Panc1 (cell line): ENCODE measurements at places on chromosomes 4 and X.

- no peak for DNase-seq
Measured at GRCh38 chr4:156596026-156596425, 375.6 kb downstream of the PDGFC start.

GRCh38 chr4:1604706-1605205 lies 79.4 kb downstream of the FAM53A start:
- no peak for DNase-seq

DNA sequence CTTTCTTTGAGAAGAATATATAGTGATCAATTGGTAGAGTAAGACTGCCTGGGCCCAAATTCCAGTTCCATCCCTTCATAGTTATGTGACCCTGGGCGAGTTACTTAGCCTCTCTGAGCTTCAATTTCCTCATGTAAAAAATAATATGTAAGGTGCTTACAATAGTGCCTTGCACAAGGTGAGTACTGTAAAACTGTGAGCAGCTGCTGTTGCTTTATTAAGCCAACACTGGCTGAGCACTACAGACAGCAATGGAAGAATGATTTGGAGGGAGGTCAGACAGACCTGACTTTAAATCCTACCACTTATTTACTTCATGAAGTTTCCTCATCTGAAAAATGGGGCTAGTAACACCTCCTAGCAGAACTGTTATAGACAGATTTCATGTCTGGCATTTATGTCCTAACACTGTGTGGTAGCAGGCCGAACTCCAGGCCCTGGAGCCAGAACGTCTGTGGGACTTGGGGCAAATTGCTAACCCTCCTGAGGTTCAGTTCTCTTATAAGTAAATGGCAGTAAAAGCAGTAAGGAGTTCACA lies 53.8 kb downstream of the RNF150 start:
- no peak for DNase-seq

GRCh38 chr4:26822546-26822945 lies 38.1 kb upstream of the STIM2 start:
- DNase-seq, result no peak

- no peak for DNase-seq
Measured at GRCh38 chrX:3006495-3006894, at the start of gene ARSH. ARSH (plus strand) TSS chrX:3006546; CDS start chrX:3006613, 67 bp downstream.

- no peak for DNase-seq
Measured at GRCh38 chr4:179097741-179098140, 1655.5 kb upstream of the AGA start.

DNA sequence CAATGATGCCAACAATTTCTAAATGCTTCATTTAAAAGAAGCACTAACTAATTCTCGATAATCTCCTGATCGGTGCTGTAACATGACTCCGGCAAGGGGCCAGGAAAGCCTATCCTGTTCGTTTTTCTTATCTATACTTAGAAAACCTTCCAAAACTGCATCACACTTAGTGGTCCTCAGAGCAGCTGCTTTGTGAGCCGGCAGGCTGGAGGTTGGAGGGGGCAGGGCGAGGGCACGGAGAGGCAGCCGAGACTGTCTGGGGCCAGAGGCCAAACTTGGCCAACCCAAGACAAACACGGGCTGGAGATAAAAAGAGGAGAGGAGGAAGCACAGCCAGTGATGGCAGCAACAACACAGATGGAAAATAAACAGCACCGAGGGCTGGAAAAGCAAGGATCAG lies 455.7 kb downstream of the BCOR start:
- DNase-seq, result no peak

GRCh38 chr4:143390764-143391163 lies 54.1 kb downstream of the GAB1 start:
- DNase-seq, result no peak

GRCh38 chr4:13703096-13703495 lies 75.6 kb upstream of the BOD1L1 start:
- DNase-seq, result no peak

DNA sequence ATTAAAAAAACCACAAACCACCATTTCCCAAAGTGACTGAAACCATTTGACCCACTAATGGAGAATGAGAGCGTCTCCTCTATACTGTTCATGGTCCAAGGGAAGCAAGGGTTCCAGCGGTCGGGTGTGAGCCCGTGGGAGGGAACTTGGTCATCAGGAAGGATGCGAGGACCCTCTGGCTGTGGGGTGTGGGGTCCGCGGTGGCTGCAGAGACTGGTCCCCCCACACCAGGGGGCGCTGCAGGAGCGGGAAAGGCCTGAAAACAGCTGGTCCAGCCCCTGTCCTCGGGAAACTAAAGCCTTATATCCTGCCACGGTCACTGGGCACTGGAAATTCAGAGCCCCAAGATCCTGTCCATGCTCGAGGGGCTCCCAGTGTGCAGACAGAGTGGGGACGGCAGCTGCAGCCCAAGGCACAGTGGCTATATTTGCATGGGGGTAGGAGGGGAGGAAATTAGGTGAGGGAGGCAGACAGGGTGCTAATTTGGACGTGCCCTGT lies 4.3 kb downstream of the BLOC1S4 start:
- DNase-seq, result no peak

GRCh38 chr4:52837716-52838558 lies 24.2 kb upstream of the RASL11B start:
- no peak for DNase-seq

DNA sequence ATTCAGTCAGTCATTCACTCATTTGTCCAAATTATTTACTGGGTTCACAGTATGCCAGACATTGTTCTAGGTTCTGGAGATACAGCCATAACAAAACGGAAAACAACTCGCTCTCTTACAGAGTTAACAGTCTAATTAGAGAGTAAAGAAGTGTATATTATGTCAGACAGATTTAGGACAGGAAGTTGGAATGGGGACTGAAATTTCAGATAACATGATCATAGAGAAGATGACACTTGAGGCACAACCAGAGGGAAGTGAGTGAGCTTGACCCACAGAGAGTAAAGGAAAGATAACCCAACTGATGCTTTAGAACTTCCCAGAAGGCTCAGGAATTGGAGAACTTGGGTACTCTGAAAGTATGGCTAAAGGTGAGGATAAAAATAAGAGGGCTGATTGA lies 139.4 kb downstream of the ZAR1 start:
- DNase-seq, result no peak

DNA sequence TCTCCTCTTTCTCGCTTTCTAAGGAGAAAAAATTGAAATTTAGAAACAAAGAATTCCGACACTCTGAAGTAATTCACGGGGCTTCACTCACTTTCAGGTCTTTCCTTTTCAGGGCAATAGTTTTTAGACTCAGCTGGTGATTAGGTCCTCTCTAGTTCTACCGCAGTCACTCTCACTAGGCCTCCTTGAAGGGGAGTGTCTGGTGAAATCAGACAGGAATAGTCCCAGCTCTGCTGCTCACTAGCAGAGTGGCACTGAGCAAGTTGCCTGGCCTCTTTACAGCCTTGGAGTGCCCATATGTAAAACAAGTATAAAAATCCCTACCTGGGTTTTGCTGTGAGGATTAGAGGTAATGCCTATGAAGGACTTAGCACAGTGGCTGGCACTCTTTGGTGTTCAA lies 64.1 kb downstream of the NEUROG2 start:
- DNase-seq, result no peak

GRCh38 chr4:123127218-123127617 lies 204.8 kb upstream of the NUDT6 start:
- DNase-seq, result no peak

DNA sequence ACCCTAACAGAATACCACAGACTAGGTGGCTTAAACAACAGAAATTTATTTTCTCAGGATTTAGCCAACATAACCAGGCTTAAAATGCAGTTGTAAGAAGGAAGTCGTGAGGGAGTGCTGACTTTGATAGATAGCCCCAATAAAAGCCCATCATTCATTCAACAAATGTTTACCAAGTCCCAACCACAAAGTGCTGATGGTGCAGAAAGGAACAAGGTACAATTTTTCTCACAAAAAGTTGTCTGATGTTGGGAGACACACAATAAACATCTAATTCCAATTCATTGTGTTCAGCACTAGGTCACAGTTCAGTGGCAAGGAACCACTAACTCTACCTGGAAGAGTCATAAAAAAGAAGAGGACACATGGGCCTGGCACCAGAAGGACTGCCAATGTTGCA lies 42.2 kb downstream of the AKAP4 start:
- DNase-seq, result no peak

DNA sequence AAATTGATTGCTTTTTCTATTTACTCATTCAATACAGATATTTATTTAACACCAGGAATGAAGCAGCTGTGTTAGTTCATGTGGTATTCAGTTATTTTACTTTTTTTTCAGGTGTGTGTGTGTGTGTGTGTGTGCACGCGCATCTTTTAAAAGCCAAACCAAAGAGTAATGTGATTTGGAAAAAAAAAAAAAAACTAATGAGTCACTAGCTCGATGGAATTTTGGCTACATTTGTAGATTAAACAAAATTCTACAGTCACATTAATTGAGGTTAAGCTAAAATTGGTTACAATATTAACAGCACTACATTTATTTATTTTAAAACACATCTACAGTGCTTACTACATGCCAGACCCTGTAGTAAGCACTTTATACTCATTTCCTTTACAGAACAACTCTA lies 66.8 kb downstream of the HHIP start:
- no peak for DNase-seq

GRCh38 chrX:2690856-2691542 lies at the start of gene CD99:
CD99 (plus strand) TSS chrX:2691295; CDS start chrX:2691361, 66 bp downstream.
- no peak for DNase-seq

- DNase-seq, result no peak
Measured at GRCh38 chrX:46574774-46575381, 1.3 kb downstream of the CHST7 start.

DNA sequence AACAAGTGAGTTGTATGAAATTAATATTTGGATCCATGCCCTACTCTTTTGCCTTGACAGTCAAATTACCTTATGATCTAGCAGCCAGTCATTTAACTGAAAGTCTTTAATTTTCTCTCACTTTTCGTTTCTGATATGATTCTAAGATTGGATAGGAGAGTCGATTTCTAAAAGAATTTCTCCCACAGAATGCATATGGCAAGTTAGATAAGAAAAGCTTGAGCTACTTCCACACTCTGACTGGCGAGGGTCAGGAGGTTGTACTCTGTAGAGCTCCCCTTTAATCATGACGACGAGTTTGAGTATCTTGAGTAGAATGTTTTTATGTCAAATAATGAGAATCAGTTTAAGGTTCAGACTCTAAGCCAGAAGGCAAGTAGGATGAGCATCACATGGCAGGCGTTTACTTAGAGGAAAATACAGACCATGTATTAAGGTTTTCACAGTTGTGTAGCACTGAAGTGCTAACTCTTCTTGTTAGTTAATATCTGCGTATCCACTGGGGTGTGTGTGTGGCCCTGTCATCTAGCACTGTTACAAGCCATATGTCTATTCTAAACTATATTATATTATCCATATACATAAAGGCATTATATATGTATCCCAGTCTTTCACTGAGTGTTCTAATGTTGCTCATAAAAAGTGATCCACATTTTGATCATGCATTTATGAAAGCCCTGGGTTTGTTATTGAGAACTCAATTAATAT lies 37.8 kb downstream of the LRP2BP start:
- no peak for DNase-seq

- DNase-seq, result no peak
Measured at GRCh38 chr4:15332377-15332776, 95.5 kb upstream of the C1QTNF7 start.

DNA sequence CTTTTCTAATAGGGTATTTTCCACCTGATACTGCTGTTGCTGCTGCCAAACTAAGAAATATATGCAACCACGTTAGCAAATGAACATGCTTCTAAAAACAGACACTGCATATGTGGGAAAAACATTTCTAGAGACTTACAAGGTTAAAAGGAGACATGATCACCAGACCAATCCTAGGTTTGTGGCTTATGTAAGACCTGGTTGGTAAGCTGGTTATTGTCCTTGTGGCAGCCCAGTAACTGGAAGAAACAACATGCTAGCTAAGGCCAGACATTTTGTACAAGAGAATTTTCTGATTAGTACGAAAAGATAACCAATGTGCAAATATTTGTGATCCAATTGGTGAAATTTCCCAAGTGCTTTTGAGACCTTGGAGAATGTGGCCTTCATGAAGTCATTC lies 112.0 kb downstream of the AFF2 start:
- no peak for DNase-seq

- no peak for DNase-seq
Measured at GRCh38 chr4:41442810-41443209, 95.1 kb upstream of the LIMCH1 start.

GRCh38 chr4:79759793-79760192 lies 313.2 kb downstream of the ANTXR2 start:
- no peak for DNase-seq

DNA sequence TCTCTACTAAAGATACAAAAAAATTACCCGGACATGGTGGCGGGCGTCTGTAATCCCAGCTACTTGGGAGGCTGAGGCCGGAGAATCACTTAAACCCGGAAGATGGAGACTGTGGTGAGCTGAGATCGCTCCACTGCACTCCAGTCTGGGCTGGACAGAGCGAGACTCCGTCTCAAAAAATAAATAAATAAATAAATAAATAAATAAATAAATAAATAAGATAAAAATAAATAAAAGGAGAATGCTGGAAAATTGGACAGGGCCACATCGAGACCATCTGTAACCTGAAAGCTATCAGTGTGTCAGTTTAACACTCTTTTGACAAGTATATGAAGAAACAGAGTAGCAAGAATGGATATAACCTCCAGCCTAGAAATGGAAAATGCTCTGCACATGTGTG lies 15.7 kb upstream of the FAT1 start:
- no peak for DNase-seq

DNA sequence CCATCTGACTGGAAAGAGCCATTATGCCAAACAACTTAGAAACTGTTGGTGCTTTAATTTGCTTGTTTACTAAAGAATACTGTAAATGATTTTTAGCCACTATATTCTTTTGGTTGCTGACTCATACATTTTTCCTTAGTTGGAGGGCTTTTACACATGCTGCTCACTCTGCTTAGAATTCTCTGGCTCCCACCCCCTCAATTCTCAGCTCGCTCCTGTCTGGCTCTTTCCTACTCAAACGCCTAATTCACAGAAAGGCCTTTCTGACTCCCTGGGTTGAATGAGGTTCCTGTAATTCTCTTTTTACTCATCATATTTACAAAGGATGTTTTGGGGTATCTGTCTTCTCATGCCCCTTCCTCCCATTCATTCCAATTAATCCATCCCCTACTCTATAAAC lies 26.1 kb upstream of the PARM1 start:
- DNase-seq, result no peak

DNA sequence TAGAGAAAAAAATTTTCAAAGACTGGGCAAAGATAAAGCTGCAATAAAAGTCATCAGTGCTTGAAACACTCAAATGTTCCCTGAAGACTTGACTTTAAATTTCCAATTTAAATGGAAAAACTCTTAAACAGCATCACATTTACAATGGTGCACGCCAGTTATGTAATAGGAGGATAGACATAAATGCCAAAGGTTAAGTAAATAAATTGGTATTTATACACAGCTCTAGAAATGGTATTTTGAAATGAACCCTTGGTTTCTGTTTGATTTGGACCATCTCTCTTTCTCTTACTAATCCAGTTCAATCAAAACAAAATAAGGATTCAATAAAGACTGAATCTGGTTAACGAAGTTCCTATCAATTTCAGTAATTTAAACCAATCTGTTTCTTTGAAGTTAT lies 272.6 kb downstream of the GPM6A start:
- DNase-seq, result no peak

- no peak for DNase-seq
Measured at GRCh38 chrX:42739258-42739657, 38.7 kb downstream of the PPP1R2C start.

GRCh38 chrX:23504895-23505294 lies 162.4 kb upstream of the PRDX4 start:
- no peak for DNase-seq
